Activated CD4-positive, alpha-beta T cell treated with anti-CD3 and anti-CD28 coated beads, Interleukin-2, amount 10 ng/mL, durations not matched to agents 7 days and 5 days (primary cell): ENCODE measurements at places on chromosomes 11 and 22. TPM values are rescaled to one million over a fixed set of nuclear protein-coding genes. Genes with fewer than 3 reads are reported as not detected.

DNA sequence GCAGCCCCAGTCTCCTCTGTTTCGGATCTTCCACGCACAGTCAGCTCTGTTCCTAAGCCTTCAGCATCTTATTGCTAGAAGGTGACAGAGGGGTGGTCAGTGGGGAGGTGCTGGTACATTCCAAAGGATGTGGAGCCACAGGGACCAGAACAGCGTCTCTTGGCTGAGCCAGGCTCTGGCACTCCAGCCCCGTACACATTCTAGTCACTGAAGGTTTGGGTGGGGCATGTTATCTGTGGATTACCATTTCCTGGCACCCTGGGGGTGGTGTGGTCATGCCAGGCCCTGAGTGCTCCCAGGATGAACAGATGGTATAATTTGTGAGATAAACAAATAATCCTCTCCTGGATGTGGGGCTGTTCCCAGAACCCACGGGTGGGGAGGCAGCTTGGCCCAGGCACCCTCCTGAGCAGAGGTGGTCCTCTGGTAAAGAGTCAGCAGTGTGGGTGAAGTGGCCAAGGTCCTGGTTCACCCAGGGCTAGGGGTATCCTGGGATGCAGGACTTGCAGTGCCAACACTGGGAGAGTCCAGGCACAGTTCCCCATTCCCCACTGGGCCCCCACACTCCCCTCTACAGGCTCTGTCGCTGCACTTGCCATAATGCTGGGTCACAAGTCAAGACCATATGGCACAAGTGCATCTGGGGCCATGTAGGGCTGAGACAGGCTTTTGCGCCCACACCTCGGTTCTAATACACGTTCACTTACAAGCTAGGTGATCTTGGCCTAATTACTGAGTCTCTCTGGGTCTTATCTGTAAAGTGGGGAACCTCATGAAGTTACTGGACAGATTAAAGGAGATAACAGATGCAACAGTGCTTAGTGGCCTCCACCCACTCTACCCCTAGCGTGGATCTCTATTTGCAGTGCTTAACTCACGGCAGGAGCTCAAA is 33.0 kb downstream of the DKK3 start:
- no peak for DNase-seq
- no peak overlapping the region for H3K4me3 ChIP-seq
- no peaks in the 10 kb centered on the region for H3K36me3 ChIP-seq
- H3K4me1 ChIP-seq = peaks cover 15% of the 10 kb centered on the region
- H3K27ac ChIP-seq = no peak overlapping the region

GRCh38 chr22:25701056-25701780 is 40.8 kb upstream of the MYO18B start:
- H3K4me1 ChIP-seq = peaks cover 61% of the 10 kb centered on the region
- H3K36me3 ChIP-seq = peaks cover 48% of the 10 kb centered on the region
- no peaks in the 10 kb centered on the region for H3K27me3 ChIP-seq
- H3K27ac ChIP-seq = peak overlapping the region; percentile 79

DNA sequence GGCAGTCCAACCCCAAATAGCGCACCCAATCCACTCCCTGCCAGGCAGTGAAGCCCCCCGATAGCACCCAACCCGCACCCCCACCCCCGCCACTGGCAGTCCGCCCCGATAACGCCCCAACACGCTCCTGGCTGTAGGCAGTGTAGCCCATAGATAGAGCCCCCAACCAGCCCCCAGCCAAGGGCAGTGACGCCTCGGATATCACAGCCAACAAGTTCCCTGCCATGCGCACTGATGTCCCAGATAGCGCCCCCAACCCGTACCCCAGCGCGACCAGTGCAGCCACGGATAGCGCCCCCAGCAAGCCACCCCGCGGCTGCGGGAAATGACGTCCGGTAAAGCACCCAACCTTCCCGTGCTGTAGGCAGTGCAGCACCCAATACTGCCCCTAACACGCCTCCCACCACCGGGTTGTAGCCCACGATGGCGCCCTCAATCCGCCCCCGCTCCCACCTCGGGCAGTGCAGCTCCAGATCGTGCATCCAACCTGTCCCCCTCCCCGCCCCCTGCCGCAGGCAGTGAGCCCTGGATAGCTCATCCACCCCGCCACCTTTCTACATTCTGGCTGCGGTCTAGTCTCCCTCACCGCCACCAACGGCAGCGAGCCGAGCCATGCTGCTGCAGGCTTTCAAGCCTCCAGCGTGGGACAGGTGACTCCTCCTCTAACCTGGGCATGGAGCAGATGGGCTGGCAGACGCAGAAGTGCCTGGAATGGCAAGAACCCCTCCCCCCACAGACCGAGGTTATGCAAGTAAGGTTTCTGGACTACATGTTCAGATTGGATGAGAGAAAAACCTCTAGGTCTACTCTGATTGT is 625 bp downstream of the RFPL2 start:
- peaks cover 20% of the 10 kb centered on the region for H3K27me3 ChIP-seq
- peak overlapping the region; percentile 51 for H3K4me3 ChIP-seq
- no peak for DNase-seq

DNA sequence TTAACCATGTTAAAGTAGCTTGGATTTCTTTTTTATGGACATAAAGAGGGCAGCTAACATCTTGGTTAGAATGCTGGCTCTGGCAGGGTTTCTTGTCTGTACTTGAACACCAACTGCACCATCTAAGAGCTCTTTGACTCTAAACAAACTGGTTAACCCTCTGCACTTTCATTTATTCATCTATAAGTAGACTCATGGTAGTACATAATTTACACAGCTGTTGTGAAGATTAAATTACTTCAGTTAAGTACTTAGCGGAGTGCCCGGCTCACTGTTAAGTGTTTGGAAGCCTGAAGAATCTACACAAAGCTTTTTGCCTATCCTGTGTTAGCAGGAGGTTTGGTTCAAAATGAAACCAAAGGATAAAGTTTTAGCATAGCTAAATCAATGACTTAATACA is 846.2 kb upstream of the API5 start:
- no peaks in the 10 kb centered on the region for H3K27me3 ChIP-seq
- no peak overlapping the region for H3K4me3 ChIP-seq
- no peak for DNase-seq
- H3K4me1 ChIP-seq = no peaks in the 10 kb centered on the region
- H3K36me3 ChIP-seq = no peaks in the 10 kb centered on the region
- H3K27ac ChIP-seq = no peak overlapping the region

DNA sequence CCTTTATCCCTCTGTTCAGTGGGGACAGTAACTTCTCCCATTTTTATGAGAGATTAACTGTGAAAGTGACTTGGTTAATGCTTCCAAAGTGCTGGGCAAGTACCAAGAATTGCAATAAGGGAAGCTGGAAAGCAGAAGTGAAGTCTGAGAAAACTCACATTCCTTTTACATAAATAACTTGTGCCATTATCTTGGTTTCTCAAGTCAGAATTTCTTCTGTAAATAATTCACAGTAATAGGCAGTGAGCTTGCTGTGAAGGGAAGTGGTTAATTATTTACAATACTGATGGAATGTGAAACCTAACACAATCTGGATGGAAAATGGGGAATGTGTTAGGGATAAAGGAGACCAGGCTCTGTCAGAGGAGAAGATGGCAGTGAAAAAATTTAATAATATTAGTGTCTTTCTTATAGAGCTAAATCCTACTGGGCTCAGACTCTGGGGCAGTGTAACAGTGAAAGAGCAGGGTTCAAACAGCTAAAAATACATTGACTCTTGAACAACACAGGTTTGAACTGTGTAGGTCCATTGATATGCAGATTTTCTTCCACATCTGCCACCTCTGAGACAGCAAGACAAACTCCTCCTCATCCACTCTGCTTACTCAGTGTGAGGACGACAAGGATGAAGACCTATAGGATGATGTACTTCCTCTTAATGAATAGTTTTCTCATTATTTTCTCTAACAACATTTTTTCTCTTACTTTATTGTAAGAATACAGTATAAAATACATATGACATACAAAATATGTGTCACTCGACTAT is 251.5 kb upstream of the ISX start:
- no peaks in the 10 kb centered on the region for H3K4me1 ChIP-seq

DNA sequence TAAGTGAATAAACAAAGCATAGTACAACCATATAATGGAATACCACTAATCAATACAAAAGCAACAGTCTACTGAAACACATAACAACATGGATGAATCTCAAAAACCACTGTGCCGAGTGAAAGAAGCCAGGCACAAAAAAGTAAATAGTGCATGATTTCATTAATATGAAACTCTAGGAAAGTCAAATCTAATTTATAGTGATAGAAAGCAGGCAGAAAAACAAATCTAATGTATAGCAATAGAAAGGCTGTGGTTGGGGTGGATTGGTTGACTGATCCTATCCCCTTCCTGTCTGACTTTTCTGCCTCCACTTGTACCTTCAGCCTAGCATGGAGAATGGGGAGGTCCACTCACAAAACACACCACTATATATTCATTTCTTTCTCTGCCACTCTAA is 115.4 kb downstream of the SERGEF start:
- DNase-seq = no peak
- H3K4me3 ChIP-seq = no peak overlapping the region
- no peaks in the 10 kb centered on the region for H3K36me3 ChIP-seq
- no peaks in the 10 kb centered on the region for H3K4me1 ChIP-seq
- H3K27me3 ChIP-seq = no peaks in the 10 kb centered on the region
- no peak overlapping the region for H3K27ac ChIP-seq

DNA sequence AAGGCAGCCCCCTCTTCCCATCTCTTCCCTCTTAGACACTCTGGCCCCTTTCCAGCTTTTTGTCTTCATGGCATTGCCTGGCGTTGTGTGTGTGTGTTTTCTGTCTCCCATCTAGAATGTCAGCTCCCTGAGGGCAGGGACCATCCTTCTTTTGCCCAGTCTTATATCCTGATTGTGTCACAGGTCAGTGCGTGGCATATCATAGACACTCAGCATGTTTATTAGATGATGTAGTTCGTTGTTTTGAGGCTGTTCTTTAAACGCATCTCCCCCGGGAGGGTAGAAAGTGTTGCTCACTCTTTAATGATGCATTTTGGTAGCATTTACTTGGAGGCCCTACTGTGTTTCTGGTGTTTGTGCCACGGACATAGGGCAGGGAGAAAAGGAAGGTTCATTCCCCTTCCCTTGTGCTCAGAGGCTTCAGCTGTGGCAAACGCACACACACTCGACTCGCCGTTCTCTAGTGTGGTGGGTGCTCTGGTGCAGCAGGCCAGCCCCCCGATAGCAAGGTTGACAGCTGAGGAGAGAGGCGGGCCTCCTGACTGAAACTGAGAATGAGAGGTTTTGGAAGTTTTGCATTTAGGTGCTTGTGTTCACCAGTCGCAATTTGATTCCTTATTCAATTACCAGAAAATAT is 60.2 kb downstream of the TNRC6B start:
- no peak for DNase-seq
- H3K36me3 ChIP-seq = peaks cover 27% of the 10 kb centered on the region
- peak overlapping the region; percentile 48 for H3K27ac ChIP-seq
- H3K4me3 ChIP-seq = no peak overlapping the region
- H3K4me1 ChIP-seq = peaks cover 67% of the 10 kb centered on the region
- no peaks in the 10 kb centered on the region for H3K27me3 ChIP-seq

- H3K4me3 ChIP-seq = no peak overlapping the region
- no peaks in the 10 kb centered on the region for H3K36me3 ChIP-seq
- no peaks in the 10 kb centered on the region for H3K27me3 ChIP-seq
- no peak overlapping the region for H3K27ac ChIP-seq
- no peak for DNase-seq
These were observed 57.4 kb downstream of the AHNAK start for GRCh38 chr11:62489204-62489603.

- H3K4me1 ChIP-seq = peaks cover 10% of the 10 kb centered on the region
- no peak overlapping the region for H3K4me3 ChIP-seq
- H3K36me3 ChIP-seq = no peaks in the 10 kb centered on the region
- H3K27me3 ChIP-seq = peaks cover 11% of the 10 kb centered on the region
- DNase-seq = no peak
- no peak overlapping the region for H3K27ac ChIP-seq
These were observed 4.6 kb downstream of the MRGPRX2 start for GRCh38 chr11:19055905-19056304.

DNA sequence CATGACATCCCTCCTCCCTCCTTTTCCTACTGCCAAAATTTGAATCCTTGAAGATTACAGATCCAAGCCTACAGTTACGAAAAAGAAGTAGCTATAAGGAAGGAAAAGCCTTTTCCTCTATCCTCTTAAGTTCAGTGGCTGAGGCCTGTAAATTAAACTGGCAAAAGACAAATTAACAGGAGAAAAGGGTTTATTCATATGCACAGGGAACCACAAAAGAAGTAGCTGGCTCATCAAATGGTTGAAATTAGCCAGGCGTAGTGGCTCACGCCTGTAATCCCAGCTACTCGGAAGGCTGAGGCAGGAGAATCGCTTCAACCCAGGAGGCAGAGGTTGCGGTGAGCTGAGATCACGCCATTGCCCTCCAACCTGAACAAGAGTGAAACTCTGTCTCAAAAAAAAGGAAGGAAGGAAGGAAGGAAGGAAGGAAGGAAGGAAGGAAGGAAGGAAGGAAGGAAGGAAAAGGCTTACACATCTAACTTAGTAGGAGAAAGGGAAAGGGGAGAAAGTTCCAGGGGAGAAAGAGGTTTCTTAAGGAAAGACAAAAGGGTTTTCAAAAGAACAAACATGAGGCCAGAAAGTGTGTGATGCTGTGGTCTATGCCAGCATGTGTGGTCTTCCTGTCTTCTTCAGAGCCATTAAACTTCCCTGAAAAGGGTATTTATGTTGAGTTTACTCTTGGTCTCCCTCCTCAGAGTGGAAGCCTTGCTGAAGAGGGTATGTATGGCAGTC is 5.1 kb upstream of the SMPD1 start:
- H3K4me3 ChIP-seq = no peak overlapping the region
- H3K36me3 ChIP-seq = peaks cover 3% of the 10 kb centered on the region
- H3K4me1 ChIP-seq = peaks cover 26% of the 10 kb centered on the region
- DNase-seq = no peak
- no peak overlapping the region for H3K27ac ChIP-seq
- H3K27me3 ChIP-seq = no peaks in the 10 kb centered on the region

GRCh38 chr11:112364962-112365481 is 104.4 kb upstream of the PLET1 start:
- H3K27me3 ChIP-seq = no peaks in the 10 kb centered on the region
- H3K4me3 ChIP-seq = no peak overlapping the region
- DNase-seq = no peak
- no peaks in the 10 kb centered on the region for H3K4me1 ChIP-seq
- no peaks in the 10 kb centered on the region for H3K36me3 ChIP-seq

GRCh38 chr11:103254123-103254522 is 144.9 kb downstream of the DYNC2H1 start:
- no peaks in the 10 kb centered on the region for H3K4me1 ChIP-seq
- no peaks in the 10 kb centered on the region for H3K36me3 ChIP-seq
- no peaks in the 10 kb centered on the region for H3K27me3 ChIP-seq
- no peak for DNase-seq

- no peaks in the 10 kb centered on the region for H3K4me1 ChIP-seq
- no peaks in the 10 kb centered on the region for H3K27me3 ChIP-seq
- no peak overlapping the region for H3K27ac ChIP-seq
- H3K4me3 ChIP-seq = no peak overlapping the region
- H3K36me3 ChIP-seq = no peaks in the 10 kb centered on the region
- no peak for DNase-seq
These were observed 194.6 kb upstream of the CARD18 start for GRCh38 chr11:105334025-105334714.

GRCh38 chr11:120511820-120512738 is 531 bp downstream of the GRIK4 start:
- no peak overlapping the region for H3K27ac ChIP-seq
- no peak for DNase-seq
- no peak overlapping the region for H3K4me3 ChIP-seq
- no peaks in the 10 kb centered on the region for H3K36me3 ChIP-seq
- peaks cover 52% of the 10 kb centered on the region for H3K27me3 ChIP-seq

Gene EHBP1L1
- 69.2 TPM for total RNA-seq

Gene OR4X2
- not detected for total RNA-seq

Gene KCTD14
- total RNA-seq = 0.25 TPM

Gene RASGRP2
- total RNA-seq = 300 TPM

Gene PLXNB2
- total RNA-seq = 10.7 TPM

Gene OR6A2
- not detected for total RNA-seq

Gene ZP1
- not detected for total RNA-seq

Gene KCNQ1OT1
- total RNA-seq = 0.22 TPM

Gene THYN1
- total RNA-seq = 61.6 TPM
